Activated T-helper 1 cell treated with anti-CD3 and anti-CD28 coated beads, Interleukin-12 subunit alpha, Interleukin-12 subunit beta, Interleukin-2, Interleukin-4 antibody, amounts not matched to agents 30 ng/mL and 10 ng/mL and 1 ng/mL, durations not matched to agents 14 hours and 24 hours and 36 hours (primary cell): ENCODE measurements at places on chromosomes 6 and 20. TPM values are rescaled to one million over a fixed set of nuclear protein-coding genes. Genes with fewer than 3 reads are reported as not detected.

DNA sequence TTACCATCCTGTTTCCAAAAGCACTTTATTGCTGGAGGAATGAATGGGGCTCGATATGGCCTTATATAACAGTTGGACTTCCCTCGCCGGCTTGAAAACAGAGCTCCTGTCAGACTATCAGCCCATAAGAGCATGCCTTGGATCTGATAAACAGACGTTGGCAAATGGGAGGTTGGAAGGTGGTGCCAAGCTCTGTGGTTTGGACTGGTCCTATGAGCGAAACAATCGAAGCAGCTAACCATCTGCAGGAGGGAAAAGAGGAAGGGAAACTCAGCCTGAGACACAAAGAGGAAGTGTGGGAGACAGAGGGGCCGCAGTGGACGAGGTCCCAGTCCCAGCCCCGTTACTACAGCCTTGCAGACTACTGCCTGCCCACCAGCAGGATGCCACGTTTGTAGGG is 92.9 kb downstream of the TFAP2C start:
- DNase-seq, result no peak

DNA sequence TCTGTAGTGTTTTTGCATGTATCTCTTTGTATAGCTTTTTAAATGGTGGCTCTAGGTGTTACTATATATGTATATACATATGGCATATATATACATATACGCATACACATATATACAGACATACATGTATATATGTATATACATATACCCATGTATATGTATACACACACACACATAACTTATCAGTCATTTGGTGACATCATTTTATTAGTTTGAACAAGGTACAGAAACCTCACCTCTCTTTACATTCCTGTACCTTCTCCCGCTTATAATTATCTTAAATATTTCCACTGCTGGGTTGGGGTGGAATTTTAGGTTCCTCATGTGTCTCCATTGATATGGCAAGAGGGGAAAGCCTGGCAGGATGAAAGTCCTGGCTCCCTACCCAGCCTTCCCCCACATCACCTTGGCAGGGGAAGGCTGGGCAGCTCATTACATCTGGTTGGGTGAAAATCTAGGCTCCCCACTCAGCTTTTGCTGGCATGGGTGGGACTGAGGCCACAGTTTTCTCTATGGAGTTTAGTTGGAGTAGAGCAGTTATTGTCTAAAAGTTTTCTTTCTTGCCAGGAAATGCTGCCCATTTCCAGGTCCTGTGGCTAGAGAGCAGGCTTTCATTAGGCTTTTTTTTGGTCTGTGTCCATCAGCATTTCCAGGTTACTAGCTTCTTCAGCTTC is 7.6 kb downstream of the GLO1 start:
- DNase-seq, result no peak

- DNase-seq, result no peak
Observed at GRCh38 chr6:15062516-15063252, 183.2 kb upstream of the JARID2 start.

DNA sequence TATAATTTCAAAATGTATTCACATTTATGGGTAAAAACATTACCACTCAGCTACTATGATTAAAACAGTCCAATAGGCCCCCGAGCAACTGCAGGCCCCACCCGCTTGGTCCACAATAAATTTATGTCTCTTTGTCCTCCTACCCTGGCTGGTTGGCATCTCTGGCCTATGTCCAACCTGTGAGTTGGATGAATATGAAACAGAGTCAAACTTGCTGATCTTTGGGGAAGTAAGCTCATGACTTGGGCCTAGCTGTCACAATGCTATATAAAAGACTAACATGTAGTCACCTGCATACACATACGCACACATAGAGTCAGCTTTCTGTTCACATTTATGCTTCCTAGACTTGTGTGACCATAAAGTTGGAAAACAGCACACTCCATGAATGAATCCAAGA is 20.5 kb downstream of the MAP7 start:
- no peak for DNase-seq

DNA sequence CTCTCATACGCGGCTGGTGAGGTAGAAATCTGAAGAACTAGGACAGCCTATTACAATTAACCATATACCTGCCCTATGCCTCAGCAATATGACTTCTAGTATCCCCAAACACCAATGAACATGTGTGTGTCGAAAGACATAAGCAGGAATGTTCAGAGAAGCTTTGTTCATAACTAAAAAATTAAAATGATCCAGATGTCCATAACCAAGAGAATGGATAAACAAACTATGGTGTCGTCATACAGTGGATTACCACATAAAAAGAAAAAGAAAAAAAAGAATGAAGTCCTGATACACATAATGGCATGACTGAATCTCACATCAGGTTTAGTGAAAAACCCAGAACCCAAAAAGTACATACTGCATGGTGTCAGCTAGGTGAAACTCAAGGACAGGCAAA is 73.9 kb downstream of the MDN1 start:
- DNase-seq, result no peak

DNA sequence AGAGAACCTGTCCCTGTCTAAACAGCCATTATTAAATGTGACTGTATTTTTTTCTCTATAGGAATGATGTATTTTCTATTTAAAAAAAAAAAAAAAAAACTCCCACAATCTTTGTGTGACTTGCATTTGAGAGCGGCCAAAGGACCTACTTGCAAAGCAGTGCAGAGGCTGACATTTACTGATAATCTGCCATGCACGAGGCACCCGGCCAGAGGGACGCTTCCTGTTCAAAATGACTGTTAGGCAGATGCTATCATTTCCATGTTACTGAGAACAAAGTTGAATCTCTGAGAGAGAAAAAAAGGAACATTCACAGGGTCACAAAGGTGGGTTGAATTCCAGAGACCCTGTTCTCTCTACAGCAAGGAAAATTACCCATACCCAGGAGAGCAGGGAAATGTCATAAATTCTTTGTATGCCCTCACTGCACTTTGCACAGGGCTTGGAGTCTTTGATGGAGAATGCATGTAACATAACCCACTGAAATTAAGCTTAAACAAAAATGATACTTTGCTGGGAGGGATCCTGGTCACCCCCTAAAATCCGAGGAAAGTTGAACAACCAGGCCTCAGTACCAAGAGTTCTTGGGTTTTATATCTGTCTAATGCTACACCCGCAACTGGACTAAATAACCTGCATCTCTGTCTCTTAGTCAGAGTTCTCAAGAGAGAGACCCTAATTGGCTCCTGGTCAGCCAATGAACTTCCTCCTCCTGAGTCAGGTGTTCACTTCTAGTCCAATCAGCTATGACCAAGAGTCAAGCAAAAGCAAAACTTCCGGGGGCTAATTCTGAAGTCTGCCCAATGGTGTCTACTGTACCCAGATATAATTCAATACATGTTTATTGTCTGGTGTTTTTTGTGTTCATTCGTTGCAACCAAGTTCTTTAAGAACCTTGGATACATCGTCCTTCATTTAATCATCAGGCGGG is 61.2 kb downstream of the GCLC start:
- DNase-seq, result no peak

GRCh38 chr6:113313841-113314240 is 543.3 kb upstream of the MARCKS start:
- no peak for DNase-seq

DNA sequence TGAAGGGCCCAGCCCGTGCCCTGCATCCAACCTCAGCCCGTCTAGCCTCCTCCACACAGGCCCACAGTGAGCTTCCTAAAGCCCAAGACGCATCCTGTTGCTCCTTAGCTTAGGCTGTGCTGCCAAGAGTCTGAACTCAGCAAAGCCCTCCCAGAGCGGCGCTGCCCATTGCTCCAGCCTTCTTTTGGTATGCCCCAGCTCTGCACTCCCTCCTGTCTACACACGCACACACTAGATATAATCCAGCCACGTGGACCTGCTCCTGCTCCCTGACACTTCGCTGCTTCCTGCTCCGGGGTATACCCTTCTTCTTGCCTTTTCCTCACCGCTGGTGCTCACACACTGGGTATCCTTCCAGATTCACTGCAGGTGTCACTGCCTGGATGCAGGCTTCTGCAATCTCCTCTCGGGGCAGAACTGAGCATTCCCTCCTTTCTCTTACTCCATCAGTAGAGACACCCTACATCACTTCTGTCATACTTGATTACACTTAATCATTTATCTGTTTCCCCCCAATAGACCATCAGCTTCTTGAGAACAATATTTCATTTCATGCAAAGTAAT is 23.8 kb downstream of the GABRR2 start:
- DNase-seq, result no peak

DNA sequence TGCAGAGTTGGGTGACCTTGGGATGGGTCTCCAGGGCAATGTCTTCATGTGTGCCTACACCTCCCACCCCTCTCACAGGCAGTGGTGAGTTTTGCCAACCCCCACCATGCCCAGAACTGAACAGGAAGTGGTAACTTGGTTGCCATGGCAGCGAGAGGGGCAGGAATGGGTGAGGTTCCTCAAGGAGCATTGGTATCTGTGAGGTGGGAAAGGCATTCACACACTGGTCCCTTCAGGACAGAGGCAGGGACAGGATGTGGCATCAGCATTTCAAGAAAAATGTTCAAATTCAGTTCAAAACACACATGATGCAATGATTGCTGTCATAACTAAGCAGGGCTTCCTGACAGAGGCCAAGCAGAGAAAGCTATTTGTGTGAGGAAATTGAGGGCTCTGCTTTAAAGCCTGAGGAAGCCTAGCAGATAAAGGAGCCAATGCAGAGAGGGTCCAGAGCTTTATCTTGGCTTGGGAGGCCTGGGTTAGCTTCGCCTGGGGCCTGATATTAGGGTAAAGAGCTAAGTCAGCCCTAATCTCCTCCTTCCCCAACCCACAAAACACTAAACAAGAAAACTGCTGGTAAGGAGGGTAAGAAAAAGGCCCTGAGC is 551 bp downstream of the TREML2 start:
- DNase-seq, result peak; percentile 61

GRCh38 chr6:153947808-153948447 is 91.1 kb upstream of the OPRM1 start:
- no peak for DNase-seq

DNA sequence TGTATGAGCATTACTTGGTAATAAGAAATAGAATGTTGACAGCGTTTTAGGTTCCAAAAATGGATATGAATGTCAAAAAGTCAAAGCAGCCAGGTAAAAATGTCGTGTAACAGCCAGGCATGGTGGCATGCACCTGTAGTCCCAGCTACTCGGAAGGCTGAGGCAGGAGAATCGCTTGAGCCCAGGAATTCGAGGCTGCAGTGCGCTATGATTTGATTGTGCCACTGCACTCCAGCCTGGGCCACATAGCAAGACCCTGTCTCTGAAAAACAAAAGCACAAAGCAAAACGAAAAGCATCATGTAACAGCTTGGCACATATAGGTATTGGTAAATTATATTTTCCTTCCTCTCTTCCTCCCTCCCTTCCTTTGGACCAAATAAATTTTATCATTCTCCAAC is 16.2 kb upstream of the FOXP4 start:
- no peak for DNase-seq

HLA-F gene
- total RNA-seq, result 293 and 314 TPM in 2 replicates

- DNase-seq, result peak; percentile 13
Observed at GRCh38 chr20:53736757-53737395, 143.2 kb upstream of the ZNF217 start.

GRCh38 chr20:10596710-10597121 is 77.1 kb downstream of the JAG1 start:
- DNase-seq, result no peak

RBPJL gene
- 0.18 TPM in 1 of 2 replicates, not detected in the other for total RNA-seq

DNA sequence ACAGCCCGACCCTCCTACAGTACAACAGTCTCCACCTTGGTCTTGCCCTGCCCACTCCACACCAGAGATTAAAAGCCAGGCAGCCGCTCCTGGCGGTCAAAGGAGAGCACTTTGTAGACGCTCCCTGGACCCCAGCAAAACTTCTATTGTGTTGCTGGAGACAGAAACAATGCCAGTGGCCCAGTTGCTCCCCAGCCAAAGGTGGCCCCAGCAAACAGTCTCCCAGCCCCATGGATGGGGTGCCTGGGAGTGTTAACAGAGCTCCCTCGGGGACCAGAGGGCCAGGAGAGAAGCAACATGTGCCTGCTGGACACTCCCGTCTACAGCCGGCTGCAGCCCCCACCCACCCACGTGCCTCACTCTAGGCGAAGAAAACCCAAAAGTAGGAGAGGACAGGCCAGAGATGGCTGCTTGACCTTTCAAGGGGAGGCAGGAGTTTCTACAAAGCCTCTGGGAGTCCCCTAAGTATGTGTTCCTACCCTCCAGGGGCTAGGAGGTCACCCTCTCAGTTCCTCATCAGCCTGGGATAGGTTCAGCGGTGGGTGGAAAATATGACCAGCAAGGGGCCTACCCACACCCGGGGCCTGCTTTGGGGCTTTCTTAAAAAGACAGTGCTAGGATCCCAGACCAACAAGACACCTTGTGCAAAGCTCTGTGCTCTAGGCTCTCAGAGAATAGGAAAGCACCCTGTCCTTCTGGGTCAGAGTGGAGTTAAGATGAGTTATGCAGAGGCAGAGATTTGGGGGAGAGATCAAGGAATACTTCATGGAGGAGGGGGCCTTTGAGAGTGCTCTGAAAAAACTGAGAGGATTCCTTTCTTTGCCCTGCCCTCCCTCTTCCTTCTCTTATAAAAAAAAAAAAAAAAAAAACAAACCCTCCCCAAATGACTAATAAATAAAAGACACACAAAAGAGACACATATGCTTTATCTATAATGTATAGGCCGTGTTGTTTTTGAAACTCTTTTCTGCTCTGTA is 19.0 kb upstream of the PREX1 start:
- DNase-seq, result no peak

TREM1 gene
- total RNA-seq, result not detected in 2 replicates

- no peak for DNase-seq
Observed at GRCh38 chr6:19349429-19349828, 487.7 kb upstream of the ID4 start.

DNA sequence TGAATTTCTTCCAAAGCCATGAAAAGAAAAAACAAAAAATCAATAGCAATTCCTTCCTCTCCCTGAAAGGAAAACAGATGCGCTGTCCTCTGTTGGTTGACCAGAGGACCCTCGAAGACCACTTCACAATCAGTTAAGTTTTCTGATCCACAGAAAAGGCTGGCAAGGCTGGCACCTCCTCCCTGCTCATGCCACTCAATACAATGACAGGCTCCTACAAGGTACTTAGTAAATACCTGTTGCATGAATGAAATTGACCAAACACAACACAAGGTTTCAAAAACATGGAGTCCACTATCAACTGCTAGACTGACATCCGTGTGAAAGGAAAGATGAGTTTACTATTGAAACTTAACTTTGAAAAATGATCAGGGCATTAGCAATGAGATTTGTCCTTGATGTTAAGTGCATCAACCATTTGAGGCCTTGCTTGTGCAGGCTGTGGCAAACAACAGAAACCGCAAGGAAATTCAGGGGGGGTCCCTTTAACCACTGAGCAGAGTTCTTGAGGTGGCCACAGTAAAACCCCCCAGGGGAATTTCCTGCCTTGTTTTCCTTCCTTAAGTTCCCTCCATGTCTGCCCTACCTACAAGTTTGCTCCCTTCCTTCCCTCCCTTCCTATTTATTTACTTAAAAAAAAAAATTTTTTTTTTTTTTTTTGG is 27.9 kb upstream of the RTF2 start:
- peak; percentile 66 for DNase-seq

DNA sequence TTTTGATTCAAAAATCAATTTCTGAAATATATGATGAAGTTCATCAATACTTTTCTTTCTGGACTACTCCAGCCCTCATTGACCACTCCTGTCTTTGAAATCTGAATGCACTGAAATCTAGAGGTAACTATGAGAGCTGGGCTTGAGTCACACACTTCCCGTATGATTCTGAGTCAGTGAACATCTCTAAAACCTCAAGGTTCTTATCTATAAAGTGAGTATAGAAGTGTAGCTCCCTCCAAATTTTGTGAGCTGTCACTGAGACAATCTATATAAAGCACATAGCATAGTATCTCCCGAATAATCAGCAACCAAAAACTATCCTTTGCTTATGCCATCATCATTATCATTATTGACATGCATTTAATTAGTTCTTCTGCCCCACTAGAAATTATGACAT is 182.4 kb downstream of the TSHZ2 start:
- no peak for DNase-seq

GRCh38 chr6:30730601-30731435 is 10.7 kb downstream of the TUBB start:
- DNase-seq, result peak; percentile 79
